Right renal pelvis (tissue), 4 donors: ENCODE measurements at places on chromosomes 3 and 15.
A peak's percentile ranks its signal among the peaks of the same experiment; 100 is the strongest.

DNA sequence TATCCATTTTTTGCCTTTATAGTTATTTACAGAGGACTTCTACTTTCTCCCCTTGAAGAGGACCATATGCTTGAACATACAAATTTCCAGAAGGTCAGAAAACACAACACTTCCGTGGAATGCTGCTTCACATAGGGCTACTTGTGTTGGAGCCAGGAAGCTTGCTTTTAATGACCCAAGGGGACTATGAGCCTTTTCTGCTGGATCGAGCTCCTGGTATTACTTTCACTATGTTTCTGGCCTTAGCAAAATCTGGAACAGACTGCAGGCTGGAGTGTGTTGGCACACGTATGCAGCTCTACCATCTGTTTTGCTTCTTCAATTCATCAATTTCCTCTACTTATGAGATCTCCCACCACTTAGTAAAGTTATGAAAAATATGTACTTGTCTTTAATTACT, 69.3 kb upstream of the CBLB start:
- DNase-seq = peak; percentile 66

- no peak for DNase-seq
Measured at GRCh38 chr3:143168855-143169192, 49.3 kb downstream of the CHST2 start.

DNA sequence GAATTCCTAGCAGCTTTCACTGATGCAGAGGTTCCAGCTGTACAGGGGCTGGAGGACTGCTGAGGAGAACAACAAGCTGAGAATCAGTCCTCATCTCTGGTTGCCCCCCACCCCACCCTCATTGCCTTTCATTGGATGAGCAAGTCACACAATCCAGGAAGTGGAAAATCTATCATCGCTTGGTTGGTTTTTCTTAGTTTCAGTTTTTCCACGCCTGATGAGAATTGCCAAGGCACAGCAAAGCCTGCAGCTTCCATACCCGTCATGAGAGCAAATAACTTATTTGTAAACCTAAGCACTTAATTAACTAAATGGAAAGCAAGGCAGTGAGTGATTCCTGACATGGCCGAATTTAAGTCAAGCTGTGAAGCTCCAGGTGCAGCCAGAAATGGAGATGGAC, 21.4 kb upstream of the LIPC start:
- DNase-seq = no peak

GRCh38 chr15:99956022-99956775, 223.0 kb upstream of the LYSMD4 start:
- DNase-seq = no peak

DNA sequence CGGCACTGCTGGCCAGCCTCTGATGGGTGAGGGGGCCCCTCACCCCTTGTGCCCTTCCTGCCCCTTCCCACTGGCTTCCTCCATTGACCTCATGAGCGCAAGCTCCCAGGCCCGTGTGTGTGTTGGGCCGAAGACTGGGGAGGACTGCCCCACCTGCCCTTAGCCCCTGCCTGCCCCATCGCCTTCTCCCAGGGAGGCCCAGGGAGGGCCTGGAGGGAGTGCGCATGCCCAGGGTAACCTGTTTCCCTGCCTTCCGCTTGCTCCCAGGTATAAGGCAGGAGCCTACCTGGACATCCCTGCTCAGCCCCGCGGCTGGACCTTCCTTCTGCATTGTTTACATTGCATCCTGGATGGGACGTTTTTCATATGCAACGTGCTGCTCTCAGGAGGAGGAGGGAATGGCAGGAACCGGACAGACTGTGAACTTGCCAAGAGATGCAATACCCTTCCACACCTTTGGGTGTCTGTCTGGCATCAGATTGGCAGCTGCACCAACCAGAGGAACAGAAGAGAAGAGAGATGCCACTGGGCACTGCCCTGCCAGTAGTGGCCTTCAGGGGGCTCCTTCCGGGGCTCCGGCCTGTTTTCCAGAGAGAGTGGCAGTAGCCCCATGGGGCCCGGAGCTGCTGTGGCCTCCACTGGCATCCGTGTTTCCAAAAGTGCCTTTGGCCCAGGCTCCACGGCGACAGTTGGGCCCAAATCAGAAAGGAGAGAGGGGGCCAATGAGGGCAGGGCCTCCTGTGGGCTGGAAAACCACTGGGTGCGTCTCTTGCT, 8.8 kb downstream of the DLL4 start:
- no peak for DNase-seq

GRCh38 chr15:44101944-44102343, 93.1 kb downstream of the FRMD5 start:
- DNase-seq = no peak

DNA sequence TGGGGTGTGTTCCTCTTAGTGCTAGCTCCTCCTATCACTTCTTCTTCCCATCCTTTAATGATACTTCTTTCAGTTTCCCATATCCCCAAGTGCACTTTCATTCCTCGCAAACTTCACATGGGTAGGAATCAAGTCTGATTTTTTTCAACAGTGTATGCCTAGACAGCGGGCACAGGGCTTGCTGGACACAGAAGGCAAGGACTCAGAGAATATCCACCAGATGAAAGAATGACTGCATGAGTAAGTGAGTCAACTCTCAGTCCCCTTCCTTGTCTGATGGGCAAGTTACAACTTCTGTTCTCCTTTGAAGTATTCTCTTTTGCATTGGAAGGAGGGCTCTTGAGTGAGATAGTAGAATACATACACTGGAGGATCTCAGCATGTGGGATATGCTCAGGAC, 3.1 kb upstream of the SQOR start:
- no peak for DNase-seq

DNA sequence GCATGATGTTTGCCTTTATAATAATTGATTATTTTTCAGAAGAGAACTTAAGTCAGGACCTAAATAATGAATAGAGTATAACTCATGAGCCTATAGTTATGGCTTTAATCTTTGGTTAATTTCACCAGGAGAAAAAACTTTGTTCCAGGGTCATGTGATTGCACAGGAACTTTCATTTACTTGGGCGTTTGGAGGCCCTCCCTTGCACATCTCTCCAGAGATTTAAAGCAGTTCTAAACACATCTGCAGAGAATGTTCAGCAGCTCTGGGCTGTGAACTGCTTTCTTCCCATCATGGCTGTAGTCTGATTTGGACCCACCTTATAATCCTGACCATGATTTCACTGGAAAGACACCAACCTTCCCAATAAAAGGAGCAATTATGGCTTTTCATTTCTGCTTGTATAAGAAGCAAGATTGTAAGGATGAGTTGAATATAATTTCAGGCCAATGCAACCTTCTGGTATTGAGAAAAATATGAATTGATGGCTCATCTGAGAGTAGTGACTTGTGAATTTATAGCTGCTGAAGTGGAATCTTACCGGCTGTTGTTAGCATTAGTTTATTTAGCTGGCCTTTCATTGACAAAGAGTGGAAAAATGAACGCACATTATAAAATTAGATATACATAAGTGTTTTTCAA, 80.9 kb upstream of the PRTG start:
- DNase-seq = no peak

DNA sequence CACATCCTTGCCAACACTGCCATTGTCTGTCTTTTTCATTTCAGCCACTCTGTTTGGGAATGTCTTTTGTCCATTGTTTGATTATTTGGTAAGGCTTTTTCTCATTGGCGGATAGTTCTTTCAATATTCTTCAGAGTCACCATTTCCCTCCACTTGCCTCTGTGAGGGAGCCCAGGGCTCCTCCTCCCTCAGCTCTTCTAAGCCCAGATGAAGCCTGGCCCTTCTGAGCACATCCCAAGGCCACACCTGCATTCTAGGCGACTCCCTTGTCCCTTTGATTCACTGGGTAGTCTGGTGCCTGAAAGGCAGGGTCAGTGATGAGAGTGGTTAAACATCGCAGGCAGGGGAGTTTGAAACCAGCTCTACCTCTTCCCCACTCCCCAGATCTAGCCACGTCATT, 12.4 kb upstream of the LTF start:
- no peak for DNase-seq

DNA sequence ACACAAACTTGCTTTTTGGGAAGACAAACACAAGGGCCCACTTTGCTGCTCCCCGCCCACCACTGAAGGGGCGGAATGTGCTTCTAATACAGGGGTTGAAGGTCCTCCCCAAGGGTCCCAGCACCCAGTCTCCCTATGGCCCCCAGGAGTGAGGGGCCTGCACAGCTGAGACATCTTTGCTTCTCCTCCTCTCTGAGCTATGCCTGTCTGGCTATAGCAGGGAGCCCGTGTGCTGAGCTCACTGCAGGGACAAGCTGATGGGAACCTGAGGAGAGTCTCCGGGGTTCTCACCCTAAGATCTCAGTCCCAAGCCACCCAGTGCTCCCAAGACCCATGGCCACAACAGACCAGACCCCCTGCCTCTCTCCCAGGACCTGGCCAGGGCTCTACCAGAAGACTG, 61.1 kb upstream of the ACAN start:
- DNase-seq = no peak

DNA sequence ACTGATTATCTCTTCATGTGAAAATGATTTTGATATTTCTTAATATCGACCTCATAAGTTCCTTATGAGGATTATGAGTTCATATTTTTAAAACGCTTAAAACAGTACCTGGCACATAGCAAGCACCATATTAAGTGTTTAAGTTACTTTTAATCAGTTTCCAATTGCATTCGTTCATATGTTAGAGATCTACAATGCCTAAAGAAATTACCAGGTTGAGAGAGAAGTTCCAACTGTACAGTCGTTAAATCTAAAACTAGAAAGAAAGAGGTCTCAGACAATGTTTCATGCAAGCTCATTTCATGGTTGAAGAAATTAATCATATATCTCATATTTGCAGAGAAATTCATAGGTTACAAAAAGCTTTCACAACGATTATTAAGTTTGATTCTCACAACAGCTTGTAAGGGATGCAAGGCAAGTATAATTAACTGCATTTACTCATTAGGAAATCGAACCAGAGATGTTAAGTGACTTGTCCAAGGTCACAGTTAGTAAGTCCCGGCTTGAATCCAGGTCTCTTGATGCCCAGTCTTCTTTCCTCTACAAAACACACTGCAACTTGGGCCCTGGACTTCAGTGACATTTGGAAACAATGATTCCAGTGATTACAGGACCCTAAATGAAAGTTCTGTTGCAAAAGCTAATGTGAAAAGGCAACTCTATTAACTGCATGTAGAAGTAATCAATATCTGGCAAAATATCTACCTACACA, 1.3 kb downstream of the MYO5A start:
- DNase-seq = no peak

GRCh38 chr15:64979252-64979710, 10.4 kb downstream of the SPG21 start:
- DNase-seq = no peak

DNA sequence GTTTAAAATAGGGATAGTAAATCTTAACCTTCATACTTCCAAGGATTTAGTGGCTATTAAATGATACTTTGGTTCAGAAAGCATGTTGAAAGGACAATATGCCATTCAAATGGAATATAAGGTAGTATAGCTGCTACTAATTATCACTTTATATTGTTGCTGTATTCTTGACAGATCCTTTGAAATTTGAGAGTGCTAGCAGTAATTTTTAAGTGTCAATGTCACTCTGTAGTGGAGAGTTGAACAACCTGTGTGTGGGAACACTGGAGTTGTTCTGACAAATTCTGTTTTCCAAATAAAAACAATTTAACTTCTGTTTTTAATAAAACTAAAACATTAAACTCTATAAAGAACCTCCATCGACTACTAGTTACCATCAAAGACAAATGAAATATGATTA, 565.7 kb downstream of the FGF12 start:
- no peak for DNase-seq

DNA sequence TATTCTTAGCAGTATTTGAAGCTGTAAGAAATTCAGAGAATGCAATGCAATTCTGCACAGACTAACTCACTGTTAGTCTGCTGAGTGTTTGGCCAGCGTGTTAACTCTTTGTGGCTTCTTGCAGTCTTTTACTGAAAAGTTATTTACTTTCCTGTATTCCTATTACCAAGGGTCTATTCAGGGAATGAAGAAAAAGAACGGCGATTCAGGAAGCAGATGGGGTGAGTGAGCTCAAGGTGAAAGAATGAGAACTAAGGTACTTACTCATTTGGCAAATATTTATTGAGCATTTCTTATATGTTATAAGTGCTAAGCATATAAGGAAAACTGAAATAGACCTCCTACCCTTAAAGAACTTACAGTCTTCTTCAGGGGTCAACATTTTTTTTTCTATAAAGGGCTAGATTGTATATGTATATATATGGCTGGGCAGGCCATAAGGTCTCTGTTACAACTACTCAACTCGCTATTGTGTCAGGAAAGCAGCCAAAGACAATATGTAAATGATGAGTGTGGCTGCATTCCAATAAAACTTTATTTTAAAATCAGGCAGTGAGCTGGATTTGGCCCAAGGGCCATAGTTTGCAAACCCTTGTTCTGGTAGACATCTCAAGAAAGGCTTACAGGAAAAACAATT, 271.9 kb upstream of the GADL1 start:
- DNase-seq = no peak

GRCh38 chr3:1216856-1217255, 124.0 kb downstream of the CNTN6 start:
- no peak for DNase-seq

DNA sequence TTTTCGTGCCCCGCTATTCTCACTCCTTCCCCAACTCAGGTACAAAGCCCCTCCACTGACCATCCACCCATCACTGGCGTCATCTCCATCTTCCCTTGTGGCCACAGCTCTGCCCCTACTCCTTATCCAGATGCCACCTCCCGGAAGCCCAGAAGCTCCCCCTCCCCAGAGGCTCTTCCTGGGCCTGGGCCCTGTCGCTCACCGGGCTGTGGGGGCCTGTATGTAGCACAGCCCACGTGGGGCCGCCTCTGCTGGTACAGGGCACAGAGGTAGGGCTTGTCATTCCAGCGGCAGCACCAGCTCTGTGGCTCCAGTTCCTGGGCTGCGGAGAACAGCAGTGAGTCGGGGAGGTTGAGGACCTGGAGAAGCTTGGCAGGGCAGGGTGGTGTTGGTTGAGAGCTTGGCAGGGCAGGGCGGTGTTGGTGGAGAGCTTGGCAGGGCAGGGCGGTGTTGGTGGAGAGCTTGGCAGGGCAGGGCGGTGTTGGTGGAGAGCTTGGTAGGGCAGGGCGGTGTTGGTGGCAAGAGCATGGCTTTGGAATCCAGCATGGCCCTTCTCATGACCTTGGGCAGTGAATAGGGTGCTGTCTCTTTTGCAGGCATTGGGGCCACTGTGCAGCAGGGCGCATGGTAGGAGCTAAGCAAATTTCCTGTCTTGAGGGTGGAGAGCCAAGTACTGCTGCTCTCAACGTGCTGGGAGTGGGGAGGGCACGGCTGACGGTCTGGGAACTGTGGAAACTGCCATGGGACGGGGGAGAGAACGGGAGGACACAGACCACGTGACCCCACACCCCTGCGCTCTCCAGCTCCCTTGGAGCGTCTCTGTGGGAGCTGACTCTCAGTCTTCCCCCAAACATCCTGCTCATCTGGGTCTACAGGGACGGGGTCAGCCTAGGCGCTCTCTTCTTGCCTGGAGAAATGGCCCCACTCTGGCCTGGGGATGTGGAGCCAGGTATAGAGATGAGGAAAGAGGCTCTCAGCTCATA, 43.4 kb downstream of the MUC20 start:
- DNase-seq = no peak

- no peak for DNase-seq
Measured at GRCh38 chr3:67493808-67494207, 160.6 kb downstream of the SUCLG2 start.

GRCh38 chr15:59255680-59256336, 49.2 kb downstream of the LDHAL6B start:
- no peak for DNase-seq
